ENCODE measurements at places on chromosomes 1 and 21.

GRCh38 chr1:200139661-200140250 is 112.2 kb downstream of the NR5A2 start:
- peak; percentile 47 for DNase-seq

DNA sequence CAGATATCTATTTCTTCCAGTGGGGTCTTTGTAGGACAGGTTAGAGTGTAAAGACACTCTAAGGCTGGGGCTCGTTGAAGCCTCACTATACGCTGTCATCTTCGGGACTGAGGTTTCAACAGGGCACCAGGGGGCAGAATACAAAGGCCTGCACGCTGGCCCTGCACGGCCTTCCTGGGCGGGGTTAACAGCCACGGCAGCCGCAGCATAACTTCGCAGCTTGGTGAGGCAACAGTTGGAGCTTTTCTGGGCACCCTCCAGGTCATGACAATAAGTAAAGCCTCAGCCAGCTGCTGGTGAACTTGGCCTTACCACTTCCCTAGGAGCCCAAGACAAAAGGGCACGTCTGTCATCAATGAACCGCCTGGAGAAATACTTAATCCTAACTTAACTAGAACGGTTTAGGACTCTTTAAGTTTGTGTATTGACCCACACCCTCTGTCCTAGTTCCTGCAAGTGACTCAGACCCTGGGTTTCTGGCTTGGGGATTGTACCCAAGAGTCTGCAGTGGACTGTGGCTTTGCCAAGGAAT is 2.3 kb upstream of the RUNX1 start:
- peak; percentile 94 for DNase-seq

- DNase-seq: no peak
Observed at GRCh38 chr1:86951430-86951829, 37.0 kb downstream of the HS2ST1 start.

DNA sequence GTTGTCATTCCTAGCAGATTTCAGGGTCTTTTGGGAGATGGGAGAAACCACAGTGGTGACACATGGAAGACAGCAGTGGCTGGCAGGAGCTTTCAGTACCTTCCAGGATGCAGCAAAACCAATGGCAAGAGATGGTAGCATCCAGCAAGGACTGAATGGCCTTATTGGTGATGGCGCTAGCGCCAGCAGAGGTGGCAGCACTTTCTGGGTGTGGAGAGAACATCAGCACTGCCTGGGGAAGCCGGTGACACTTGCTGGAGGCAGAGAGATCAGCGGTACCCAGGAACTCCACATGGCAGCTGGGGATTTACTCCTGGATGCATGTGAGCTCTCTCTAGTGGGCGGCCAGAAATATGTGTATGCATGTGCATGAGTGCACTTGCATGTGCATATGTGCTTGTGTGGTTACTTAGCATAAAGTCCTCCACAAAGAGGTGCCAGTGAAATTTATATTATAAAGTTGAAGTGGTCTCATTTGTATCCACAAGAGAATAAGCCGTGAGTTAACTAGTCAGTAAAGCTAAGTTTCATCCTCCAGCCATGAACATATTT is 364.7 kb downstream of the LMX1A start:
- no peak for DNase-seq

GRCh38 chr1:180167721-180168467 is 13.2 kb downstream of the QSOX1 start:
- no peak for DNase-seq

- DNase-seq: no peak
Observed at GRCh38 chr1:54716299-54717047, 812 bp downstream of the TTC4 start.

- no peak for DNase-seq
Observed at GRCh38 chr1:248858096-248858890, 592 bp downstream of the ZNF692 start.

- no peak for DNase-seq
Observed at GRCh38 chr1:8421721-8422120, 103.8 kb downstream of the SLC45A1 start.

- DNase-seq: no peak
Observed at GRCh38 chr1:150164224-150164623, 14.5 kb downstream of the PLEKHO1 start.

- DNase-seq: no peak
Observed at GRCh38 chr1:205629751-205630150, 2.1 kb downstream of the ELK4 start.

DNA sequence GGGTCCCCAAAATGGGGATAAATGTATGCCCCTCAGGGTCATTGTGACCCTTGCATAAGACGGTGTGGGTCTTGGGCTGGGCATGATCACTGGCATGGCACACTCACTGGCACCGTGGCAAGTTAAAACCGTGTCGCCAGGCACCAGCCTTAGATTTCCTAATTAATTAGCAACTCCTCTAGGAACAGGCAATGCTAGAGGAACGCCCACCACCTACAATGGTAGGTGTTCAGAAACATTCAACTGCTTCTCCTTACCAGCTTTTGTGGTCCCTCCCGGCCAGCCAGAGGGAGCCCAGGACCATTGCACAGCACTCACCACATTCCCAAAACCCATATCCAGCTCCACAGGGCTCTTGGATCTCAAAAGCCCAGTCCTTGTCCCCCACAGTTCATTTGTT is 36.4 kb downstream of the EPHA2 start:
- no peak for DNase-seq

DNA sequence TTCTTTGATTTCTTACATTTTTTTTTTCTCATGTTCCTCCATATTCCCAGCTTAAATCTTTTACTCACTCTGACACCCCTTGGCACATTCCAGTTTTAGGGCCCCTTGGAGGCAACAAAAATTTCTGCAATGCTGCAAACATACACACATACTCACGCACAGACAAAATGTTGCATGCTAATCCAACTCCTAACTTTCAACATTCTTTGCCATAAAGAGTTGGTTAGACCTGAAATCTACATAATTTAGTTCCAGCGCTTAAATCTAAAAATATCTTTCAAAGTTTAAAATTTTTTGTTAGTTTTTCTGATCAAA is 103.9 kb downstream of the PTPN14 start:
- no peak for DNase-seq

DNA sequence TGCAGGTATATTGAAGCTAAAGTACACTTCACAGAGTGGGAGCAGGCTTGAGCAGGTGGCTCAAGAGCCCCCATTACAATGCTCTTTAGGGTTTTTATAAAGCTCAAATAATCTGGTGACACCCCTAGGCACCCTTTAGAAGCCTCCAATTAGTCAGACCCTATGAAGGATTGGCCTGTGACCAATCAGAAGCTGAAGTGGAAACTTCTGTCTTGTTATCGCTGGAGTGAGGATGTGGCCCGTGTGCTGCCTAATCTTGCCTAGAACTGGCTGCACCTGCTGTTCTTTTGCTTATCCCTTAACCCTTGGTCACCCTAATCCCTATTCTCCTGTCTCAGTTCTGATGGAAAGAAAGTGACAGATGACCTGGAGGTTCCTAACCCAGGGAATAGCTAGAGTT is 70.8 kb upstream of the ABCG1 start:
- DNase-seq: no peak

- DNase-seq: no peak
Observed at GRCh38 chr1:228853637-228854036, 118.4 kb downstream of the RHOU start.

- no peak for DNase-seq
Observed at GRCh38 chr1:32889731-32890278, 3.5 kb downstream of the HPCA start.

DNA sequence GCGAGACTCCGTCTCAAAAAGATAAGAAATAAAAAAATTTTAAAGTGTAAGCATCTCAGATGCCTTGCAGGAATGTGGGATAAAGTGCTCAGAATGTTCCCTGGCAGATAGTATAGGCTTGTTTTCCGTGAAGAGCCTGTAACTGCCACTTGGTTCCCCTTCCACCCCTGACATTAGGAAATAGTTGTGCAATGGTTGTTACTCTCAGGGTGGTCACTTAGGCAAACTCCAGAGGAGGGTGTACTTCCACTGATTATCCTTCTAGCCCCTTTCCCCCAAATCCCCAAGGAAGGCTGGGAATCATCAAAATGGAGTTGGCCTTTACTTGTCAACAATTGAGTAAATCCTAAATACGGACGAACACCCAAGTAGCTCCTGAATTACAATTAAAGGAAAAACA is 10.4 kb downstream of the RPL11 start:
- no peak for DNase-seq

GRCh38 chr1:209504571-209504970 is 78.9 kb upstream of the CAMK1G start:
- DNase-seq: no peak

GRCh38 chr1:209746451-209747165 is 9.2 kb upstream of the TRAF3IP3 start:
- DNase-seq: no peak

DNA sequence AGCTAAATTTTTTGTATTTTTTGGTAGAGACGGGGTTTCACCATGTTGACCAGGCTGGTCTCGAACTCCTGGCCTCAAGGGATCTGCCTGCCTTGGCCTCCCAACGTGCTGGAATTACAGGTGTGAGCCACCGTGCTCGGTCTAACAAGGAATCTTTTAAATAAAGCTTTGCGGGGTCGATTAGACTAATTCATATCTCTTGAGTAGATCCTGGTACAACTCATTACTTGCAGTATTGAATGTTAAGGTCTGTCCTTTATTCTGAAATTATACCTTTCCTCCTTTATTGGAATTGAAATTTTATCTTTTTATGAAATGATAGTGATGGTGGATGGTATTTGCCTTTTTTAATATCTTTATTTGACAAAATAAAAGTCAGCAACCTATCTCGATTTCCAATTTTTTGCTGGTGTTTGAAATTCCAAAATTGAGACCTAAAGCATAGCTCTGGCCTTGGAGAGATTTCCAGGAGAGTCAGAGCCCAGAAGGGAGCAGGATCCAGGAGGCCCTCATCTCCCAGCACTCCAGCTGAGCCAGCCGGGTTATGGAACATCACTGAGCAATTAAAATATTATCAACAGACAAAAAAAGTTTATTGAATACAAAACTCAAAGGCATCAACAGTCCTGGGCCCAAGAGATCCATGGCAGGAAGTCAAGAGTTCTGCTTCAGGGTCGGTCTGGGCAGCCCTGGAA is 4.7 kb downstream of the S100A2 start:
- no peak for DNase-seq

All from immature natural killer cell (primary cell).